SW 1271 (cell line): ENCODE measurements at places on chromosomes 13 and 19.

GRCh38 chr13:47175172-47175866 lies 278.5 kb upstream of the HTR2A start:
- DNase-seq, result peak; percentile 17

- DNase-seq, result no peak
Observed at GRCh38 chr19:44367024-44367423, 10.5 kb upstream of the ZNF112 start.

DNA sequence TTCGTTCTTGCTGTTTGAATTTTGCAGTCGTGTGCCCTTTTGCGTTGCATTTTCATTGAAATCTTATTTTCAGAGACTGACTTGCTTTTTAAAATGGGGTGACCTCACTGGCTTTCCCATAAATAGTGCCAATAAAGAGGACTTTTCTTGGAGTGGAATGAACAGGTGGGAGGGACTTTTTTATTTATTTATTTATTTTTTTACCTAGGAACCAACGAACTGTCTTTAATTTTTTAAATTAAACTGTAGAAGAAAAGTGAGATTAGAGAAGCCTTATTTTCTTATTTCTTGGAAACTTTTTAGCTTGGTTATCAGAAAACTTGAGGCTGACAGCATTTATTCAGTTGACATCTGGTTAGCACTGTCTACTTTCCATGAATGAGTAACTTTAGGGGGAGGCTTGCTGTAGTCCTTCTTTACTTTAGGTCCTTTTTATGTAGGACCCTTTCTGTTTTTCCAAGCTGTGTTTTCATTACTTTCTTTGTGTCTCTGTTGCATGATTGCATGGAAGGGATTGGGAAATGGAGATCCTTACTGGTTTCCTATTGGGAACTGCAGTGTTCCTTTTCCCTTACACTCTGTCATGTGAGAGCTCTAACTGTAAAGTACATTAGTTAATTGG lies 1.7 kb downstream of the SLAIN1 start:
- DNase-seq, result no peak

DNA sequence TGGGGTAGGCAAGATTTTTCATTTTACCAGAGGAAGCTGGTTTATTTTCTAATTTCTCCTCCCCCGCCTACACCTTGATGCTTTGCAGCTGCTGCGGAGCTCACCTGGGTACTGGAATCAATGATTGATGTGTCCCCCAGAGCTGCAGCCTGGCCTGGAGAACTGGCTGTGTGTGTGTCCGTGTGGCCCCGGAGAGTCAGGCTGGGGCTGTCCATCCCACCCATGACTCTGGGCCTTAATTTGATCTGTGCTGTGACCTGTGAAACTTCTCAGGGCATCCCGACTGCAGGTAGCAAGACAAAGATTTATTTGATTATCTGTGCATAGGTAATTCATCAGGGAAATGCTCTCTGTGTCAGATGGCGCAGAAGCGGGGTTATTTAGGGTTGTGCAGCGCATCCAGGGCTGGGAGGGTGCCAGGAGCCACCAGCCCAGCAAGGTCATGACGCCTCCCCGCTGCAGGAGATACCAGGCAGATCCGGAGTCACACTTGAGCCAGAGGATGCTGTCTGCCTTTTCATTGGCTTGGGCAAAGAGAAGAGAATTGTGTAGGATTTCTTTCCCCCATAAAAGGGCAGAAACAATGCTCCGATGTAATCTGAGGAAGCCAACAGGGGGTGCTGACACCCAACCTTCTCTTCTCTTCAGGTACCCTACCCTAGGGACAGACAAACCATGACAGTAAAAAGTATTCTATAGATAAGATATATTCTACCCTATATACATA lies 346.6 kb downstream of the TSHZ3 start:
- DNase-seq, result no peak

GRCh38 chr19:5927441-5927821 lies 13.4 kb downstream of the CAPS start:
- DNase-seq, result no peak

GRCh38 chr19:9566729-9567128 lies 17.6 kb downstream of the ZNF121 start:
- no peak for DNase-seq

- no peak for DNase-seq
Observed at GRCh38 chr19:13899393-13899792, 6.5 kb downstream of the BRME1 start.

DNA sequence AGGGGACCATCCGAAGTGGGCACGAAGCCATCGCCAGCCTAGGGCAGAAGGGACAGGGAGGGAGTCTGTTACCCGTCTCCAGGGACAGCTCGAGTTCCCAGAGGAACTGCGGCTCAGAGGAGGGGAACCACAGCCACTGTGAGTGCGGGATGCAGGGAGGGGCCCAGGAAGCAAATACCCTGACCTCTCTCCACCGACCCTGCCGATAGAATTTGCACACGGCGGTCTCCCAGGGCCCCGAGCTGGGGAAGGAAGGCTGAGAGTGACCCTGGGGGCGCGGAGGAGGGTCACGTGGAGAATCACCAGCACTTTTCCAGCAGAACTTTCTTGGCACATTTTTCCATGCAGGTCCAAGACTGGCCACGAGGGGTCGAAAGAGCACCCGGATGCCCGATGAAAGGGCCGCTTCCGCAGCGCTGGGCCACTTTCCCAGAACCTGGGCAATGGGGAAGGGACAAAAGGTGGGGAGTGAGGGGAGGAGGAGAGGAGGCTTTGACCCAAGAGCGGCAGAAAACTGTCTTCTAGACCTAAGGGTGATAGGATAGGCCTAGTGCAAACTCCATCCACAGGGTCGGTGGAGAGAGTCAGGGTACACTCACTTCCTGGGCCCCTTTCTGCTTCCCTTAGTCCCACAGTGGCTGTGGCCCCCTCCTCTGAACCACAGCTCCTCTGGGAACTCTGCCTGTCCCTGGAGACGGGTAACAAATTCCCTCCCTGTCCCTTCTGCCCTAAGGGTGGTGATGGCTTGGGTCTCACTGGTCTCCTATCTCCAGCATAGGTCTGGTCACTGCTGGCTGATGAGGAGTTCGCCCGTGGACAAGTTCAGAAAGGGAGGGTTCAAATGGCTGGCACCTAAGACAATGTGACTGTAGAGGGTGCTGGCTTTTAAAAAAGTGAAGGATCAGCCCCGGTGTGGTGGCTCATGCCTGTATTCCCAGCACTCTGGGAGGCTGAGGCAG lies 5.3 kb upstream of the GPR4 start:
- DNase-seq, result peak; percentile 44

- DNase-seq, result no peak
Observed at GRCh38 chr19:56725829-56726424, 54.4 kb upstream of the ZNF835 start.

- DNase-seq, result no peak
Observed at GRCh38 chr13:113869263-113869662, 5.4 kb upstream of the GAS6 start.

GRCh38 chr19:30017172-30017571 lies 75.1 kb downstream of the URI1 start:
- DNase-seq, result no peak

DNA sequence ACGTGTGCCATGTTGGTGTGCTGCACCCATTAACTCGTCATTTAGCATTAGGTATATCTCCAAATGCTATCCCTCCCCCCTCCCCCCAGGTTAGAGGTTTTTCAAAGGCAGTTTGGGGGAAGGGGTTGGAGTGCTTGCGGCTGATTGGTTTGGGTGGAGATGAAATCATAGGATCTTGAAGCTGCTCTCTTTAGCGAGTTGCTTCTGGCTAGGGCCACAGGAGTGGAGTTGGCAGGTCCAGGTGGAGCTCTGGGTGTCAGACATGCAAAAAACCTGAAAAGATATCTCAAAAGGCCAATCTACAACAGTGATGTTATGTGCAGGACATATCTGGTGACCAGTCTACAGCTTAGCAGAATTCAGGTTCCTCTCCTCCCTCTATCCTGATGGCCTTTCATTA lies 32.6 kb upstream of the CXCL17 start:
- no peak for DNase-seq

GRCh38 chr19:43499042-43499441 lies 5.5 kb downstream of the PHLDB3 start:
- DNase-seq, result no peak

DNA sequence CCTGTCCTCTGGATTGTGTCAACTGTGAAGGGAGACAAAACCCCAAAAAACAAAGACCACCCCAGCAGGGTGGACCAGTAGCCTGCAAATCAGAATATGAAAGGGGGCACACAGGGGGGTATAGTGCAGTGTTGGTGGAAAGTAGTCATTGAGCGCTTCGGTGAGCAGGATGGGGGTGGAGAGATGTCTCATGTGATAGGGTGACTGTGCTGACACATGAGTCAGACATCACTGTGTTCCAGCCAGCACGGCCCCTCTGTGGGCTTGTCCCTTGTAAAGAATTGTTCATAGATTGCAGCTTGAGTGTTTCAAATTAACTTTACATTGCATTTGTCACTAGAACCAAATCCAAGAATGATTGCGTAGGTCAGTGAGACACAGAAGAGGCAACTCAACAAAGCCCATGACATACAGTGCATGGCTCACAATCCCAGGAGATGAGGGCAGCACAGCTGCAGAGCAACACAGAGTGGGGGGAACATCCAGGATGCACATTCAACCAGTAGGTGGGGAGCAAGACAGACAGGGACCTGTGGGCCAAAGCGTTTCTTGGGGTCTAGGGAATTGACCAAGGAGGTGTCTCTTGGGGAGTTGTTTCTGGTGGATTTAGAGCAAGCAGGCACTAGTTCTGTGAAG lies 7.5 kb downstream of the ZNF440 start:
- DNase-seq, result no peak

GRCh38 chr19:42576241-42576640 lies 18.5 kb downstream of the CEACAM8 start:
- no peak for DNase-seq

DNA sequence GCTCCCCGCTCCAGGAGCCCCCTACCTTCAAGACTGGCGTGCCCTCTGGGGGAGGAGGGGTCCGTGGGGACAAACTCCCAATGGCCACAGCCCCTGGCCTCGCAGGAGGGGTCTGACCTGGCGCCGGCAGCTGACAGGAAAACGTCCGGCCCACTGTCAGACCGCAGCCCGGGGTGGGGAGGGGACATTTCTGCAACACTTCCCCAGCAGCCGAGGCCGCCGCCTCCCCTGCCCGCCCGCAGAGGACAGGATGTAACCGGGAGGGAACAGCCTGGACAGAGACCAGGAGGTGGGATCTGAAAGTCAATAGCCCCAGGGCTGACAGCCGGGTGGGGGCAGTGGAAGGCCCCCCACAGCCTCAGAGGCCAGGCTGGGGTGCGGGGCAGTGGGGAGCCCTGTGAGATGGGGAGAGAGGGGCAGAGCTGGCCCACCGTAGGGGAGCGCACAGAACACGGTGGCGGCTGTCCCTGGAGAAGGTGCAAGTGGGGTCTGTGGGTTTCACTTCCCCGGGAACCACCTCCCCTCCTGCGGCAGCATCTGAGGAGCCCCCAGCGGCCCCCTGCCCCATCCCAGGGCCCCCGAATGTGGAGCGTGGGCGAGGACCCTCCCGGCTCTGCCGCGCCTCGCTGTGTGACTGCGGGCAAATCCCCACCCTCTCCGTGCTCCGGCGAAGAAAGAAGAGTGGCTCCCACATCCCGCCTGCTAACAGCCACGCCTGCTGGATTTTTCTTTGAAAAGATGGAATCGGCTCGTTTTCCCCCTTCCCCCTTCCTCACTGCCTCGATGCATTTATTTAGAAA lies at the start of gene PEAK3:
Gene PEAK3 (minus strand): TSS at position 114 of the 800 bp plus-strand sequence. CDS start 1,244 bp downstream, outside the sequence.
- DNase-seq, result no peak

DNA sequence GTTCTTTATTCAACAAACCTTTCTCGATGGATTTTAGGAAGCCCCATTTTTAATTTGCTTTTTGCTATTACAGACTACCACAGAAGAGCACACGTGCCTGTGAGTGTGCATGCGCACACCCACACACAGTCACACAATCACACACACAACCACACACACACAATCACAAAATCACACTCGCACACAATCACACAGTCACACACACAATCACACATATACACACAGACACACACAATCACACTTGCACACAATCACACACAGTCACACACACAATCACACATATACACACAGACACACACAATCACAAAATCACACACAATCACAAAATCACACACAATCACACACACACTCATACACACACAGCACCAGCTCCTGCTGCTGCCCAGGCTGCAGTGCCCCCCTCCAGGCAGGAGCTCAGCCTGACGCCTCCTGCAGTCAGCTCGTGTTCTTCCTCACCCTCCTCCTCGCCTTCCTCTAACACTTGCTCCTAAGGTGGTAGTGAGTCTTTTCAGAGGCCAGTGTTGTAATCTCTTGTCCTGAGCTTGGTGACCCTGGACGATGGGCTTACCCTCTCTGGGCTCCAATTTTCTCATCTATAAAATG lies 125.0 kb upstream of the SOX1 start:
- no peak for DNase-seq

GRCh38 chr13:48194379-48194754 lies 38.6 kb upstream of the ITM2B start:
- no peak for DNase-seq

DNA sequence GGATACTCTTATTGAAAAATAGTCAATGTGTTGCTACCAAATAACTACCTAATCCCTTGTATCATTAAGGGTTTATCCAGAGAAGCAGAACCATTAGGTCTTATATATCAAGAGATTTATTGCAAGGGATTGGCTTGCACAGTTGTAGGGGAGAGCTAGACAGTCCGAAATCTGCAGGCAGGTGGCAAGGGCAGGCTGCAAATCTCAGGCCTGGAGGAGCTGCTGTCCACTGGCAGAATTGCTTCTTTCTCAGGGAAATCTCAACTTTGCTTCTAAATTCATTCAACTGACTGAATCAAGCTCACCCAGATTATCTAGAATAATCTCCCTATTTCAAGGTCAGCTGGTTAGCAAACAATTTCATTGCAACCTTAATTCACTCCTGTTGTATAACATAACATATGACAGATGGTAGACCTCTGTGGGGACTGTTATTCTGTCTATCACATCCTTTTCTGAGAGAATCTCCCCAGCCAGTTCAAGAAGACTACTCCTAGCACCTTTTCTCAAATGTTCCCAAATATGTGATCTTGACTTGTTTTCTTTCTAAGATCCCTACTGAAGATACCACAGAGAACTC lies 194.2 kb downstream of the NHLRC3 start:
- DNase-seq, result no peak

DNA sequence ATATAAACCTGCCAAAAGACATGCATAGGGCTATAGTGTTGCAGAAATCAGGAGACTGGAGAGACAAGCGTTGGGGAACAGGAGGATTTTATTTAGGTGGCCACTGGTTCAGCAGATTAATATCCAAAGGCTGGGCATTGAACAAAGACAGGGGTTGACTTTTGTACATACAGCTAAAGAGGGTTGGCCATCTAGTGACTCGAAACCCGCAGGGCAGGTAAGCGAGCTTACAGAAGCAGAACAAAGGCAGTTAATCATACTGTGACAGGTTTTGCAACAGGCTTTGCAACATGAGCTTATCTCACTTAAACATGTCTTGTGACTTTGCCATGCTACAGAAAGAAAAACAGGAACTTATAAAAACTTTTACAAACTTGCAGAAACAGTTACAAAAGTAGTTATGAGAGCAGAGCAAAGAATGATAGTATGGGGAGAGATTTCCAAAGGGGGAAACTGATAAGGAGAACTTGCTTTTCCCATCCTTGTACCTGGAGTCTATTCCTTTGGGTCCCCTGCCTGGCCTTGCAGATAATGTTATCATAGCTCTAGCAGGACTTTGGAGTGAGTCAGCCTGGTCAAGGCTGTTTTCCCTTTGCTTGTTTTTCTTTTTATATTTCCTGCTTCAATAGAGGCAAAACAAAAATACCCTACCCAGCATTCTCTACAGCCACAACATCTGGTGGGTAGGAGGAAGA lies 234.2 kb downstream of the PCDH17 start:
- DNase-seq, result no peak

- DNase-seq, result no peak
Observed at GRCh38 chr13:25602176-25602575, 230.4 kb downstream of the ATP8A2 start.
